T-helper 1 cell (primary cell): ENCODE measurements at places on chromosomes 2 and 18.

DNA sequence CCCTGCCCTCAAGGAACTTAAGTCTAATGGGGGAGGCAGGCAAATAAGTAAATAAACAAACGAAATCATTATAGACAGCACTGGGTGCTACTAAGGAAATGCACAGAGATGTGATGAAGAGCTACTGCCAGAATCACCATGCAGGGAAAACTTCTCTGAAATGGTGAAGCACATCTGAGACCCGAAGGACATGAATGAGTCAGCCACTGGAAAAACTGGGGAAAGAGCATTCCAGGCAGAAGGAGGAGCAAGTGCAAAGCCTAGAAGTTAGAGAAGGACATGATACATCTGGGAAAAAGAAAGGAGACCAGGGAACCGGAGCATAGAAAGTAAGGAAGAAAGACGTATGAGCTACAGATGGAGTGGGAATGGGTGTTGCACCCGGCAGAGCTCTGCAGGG lies 56.8 kb downstream of the TGFA start:
- DNase-seq: no peak

GRCh38 chr2:2456721-2457120 lies 125.6 kb upstream of the MYT1L start:
- DNase-seq: no peak

DNA sequence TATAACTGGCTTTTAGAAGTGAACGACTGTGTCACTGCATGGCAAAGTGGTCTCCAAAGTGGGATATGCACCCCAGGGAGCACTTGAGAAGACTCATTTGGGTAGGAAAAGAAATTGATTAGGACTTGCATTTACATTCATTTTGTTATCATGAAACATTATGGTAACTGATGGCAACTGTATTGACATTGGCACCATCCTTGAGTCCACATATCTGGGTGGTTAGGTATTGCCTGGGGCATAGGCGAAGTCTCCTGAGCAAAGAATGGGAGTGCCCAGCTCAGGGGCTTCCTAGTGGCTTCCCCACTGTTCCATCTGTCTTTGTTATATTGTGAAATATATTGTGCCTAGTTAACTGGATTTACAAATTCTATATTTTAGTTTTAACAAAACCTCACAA lies 29.2 kb downstream of the SPATS2L start:
- DNase-seq: no peak

- DNase-seq: no peak
Measured at GRCh38 chr2:111032721-111033429, 87.8 kb upstream of the BCL2L11 start.

DNA sequence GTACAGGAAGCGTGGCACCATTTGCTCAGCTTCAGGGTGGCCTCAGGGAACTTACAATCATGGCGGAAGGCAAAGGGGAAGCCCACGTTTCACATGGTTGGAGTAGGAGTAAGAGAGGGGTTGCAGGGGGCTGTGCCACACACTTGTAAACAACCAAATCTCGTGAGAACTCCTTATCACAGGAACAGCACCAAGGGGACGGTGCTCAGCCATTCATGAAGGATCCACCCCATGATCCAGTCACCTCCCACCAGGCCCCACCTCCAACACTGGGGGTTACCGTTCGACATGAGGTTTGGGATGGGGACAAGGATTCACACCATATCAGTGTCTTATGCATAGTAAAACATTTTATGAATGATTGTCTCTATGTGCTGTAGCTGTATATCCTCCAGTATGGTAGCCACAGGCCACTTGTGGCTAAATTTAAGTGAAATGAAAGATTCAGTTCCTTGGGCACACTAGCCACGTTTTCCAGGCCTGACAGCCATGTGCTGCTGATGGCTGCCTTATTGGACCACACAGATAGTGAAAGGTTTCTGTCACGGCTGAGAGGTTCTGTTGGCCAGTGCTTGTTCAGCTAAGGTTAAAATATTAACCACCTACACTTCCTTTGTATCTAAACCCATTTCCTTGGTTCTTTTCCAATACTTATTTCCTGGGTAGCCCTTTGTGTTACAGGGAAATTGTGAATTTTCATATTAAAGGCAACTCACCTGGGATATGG lies 77.3 kb downstream of the AGAP1 start:
- no peak for DNase-seq

DNA sequence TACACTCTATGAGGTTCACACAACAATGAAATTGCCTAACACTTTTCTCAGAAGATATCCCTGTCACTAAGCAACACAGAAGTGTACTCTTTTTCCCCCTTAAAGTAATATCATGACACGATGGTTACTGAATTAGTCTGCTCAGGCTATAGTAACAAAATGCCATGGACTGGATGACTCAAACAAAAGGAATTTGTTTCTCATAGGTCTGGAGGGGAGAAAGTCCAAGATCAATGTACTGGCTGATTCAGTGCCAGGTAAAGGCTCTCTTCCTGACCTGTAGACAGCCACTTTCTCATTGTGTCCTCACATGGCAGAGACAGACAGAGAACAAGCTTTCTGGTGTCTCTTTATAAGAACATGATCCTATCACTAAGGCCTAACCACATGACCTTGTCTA lies 211.9 kb downstream of the RBM43 start:
- no peak for DNase-seq

DNA sequence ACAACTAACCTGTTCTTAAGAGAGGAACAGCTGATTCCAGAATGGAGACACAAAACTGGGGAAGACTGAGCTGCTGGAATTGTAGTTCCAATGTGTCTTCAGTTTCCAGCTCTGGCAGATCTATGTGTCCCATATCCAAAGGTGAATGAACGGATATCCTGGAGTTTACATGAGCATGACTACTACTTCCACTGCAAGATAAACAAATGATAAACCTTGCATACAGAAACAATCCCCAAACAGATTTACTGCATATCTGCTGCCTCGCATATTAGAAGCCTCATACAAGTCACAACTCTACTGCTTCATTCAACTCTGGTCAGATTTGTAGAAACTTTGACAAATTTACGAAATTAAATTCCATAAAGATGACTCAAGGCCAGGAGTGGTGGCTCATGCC lies 15.0 kb downstream of the RTTN start:
- no peak for DNase-seq

GRCh38 chr2:239676716-239677452 lies 276.1 kb upstream of the HDAC4 start:
- DNase-seq: no peak

DNA sequence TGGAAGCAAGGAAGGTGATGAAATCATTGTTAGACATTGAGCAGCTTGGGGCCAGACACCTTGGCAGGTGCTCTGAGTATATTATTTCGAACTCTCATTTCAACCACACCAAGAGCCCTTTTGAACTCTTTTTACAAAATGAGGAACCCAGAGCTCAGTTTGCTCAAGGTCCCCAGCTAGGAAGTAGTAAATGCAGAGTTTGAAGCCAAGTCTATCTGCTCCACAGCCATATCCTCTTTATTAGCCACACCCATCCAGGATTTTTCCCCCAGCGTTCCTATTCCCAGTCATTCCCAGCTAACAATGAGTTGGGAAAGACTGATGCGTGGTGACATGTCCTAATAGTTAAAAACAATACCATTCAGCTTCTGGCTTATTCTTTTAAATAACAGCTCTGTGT lies 40.2 kb downstream of the SEMA4F start:
- no peak for DNase-seq

- no peak for DNase-seq
Measured at GRCh38 chr18:70417847-70418246, 129.0 kb downstream of the SOCS6 start.

DNA sequence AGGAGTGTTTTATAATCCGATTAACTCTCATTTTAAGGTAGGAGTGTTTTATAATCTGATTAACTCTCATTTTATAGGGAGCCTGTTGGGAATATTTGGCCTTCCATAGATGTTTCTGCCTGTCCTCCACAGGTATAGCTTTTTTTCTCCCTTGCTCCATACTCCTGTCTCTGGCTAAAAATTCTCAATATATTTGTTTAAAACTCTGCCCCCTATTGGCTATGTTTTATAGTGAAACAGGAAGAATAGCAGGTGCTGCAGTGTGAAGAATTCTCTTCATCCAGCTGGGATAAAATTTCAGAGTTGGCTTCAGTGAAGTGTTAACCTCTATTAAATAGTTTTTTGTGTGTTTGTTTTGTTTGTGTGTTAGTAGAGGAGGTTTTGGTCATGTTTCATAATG lies 1046.0 kb upstream of the TMEFF2 start:
- DNase-seq: no peak
